ENCODE measurements at places on chromosomes 12 and 14.

GRCh38 chr14:53093206-53093605, 59.9 kb downstream of the DDHD1 start:
- no peak for DNase-seq

DNA sequence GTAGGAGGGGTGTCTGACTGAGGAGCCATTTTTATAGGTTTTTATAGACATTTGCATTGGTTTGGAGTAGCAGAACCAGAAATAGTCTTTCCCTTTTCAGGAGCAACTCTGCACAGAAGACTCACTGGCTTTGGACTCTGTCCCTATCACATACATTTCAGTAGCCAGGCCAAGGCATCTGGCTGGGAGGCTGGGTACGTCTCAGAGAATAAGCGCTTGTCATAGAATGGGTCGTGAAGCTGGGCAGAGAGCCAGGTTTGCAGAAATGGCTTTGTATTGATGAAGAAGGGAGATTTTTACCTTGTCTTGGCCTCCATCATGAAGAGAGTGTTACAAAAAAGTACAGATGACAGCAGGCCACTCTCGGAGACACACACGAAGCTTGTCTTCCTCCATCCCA, 98.6 kb downstream of the CACNA1C start:
- no peak for DNase-seq

DNA sequence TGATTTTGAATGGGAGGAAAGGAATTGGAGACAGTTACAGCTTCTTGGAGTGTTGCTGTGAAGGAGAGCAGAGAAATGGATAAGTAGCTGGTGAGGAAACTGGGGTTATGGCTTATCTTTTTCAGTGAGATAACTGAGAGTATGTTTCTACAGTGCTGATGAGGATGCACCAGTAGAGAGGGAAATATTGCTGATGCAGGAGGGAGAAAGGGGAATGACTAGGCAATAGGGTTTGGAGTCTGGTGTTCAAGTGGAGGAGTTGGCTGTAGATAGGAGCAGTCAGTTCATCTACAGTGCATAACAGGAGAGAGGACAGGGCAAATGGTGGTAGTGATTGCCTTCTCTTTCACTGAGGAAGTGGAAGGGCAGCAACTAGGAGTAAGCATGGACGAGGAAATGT, 33.0 kb downstream of the SPATS2 start:
- DNase-seq = no peak

GRCh38 chr12:48866052-48866711, 512 bp upstream of the RND1 start:
- DNase-seq = no peak

DNA sequence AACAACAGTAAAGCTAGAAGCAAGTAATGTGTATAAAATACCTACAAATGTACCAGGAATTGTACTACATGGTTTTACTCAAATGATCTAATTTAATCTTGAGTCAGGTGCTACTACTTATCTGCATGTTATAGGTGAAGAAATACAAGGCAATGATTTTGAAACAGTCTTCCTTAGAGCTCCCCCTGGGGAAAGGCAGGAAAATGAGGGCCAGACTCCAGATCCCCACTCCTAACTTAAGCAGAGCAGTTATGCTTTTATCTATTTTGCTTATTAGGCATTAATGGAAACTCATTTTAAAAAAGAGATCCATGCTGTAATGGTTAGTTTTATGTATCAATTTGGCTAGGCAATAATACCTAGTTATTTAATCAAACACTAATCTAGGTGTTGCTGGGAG, 109.3 kb upstream of the CPSF6 start:
- DNase-seq = no peak

GRCh38 chr12:119255314-119255713, 76.6 kb downstream of the HSPB8 start:
- no peak for DNase-seq

Data from MM.1S (cell line).